ENCODE measurements at places on chromosomes 11 and 22. TPM values are rescaled to one million over a fixed set of nuclear protein-coding genes. Genes with fewer than 3 reads are reported as not detected.

CRACR2B gene
- total RNA-seq = 11.2 TPM

MAP6 gene
- not detected for total RNA-seq

GAS2L1 gene
- total RNA-seq = 8.1 TPM

CRYBB2 gene
- not detected for total RNA-seq

HNRNPUL2 gene
- total RNA-seq = 72.5 TPM

CAVIN3 gene
- 1.4 TPM for total RNA-seq

OR10A2 gene
- total RNA-seq = not detected

RIBC2 gene
- 12.1 TPM for total RNA-seq

OR8H3 gene
- not detected for total RNA-seq

POLD4 gene
- total RNA-seq = 78.2 TPM

PIH1D2 gene
- total RNA-seq = not detected

GRCh38 chr11:68569357-68569756 is 108.8 kb downstream of the PPP6R3 start:
- H3K4me3 ChIP-seq = no peak overlapping the region
- no peak overlapping the region for H3K27ac ChIP-seq
- DNase-seq = no peak
- peaks cover 16% of the 10 kb centered on the region for H3K4me1 ChIP-seq

DNA sequence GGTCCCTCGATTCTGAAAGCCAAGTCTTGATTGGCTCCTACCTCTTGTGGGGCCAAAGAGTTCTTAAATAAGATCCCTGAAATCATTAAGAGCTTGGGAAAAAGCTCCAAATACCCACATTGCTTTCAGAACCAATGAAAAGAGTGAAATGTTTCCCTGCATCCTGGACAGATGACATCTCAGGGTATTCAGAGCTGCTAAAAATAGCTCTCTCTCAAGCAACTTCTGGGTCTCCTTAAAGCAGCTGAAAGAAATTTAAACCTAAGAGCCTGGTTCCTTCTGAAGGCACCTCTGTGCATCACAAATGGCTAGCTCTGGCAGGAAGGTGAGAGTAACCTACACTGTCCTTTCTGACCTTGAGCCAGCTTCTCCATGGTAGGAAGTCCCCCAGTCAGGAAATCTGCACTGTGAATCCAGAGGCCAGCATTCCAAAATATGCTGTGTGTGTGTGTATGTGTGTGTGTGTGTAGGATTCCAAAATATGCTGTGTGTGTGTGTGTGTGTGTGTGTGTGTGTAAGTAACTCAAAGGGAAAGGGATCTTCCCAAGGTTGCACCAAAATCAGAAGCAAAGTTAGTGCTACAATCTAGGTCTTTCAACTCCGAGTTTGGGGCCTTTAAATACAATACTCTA is 50.1 kb downstream of the RELT start:
- DNase-seq = no peak
- no peak overlapping the region for H3K4me3 ChIP-seq
- peaks cover 6% of the 10 kb centered on the region for H3K36me3 ChIP-seq
- H3K4me1 ChIP-seq = peaks cover 10% of the 10 kb centered on the region

- no peaks in the 10 kb centered on the region for H3K36me3 ChIP-seq
- H3K4me3 ChIP-seq = peak overlapping the region; percentile 44
- H3K27ac ChIP-seq = no peak overlapping the region
- no peak for DNase-seq
Measured at GRCh38 chr11:57475191-57475590, 14.9 kb downstream of the RTN4RL2 start.

GRCh38 chr11:105881027-105881426 is 141.0 kb downstream of the MSANTD4 start:
- no peak overlapping the region for H3K27ac ChIP-seq
- H3K4me1 ChIP-seq = no peaks in the 10 kb centered on the region
- DNase-seq = no peak
- H3K36me3 ChIP-seq = no peaks in the 10 kb centered on the region

- DNase-seq = no peak
- no peaks in the 10 kb centered on the region for H3K36me3 ChIP-seq
- H3K27me3 ChIP-seq = peaks cover 15% of the 10 kb centered on the region
- H3K4me3 ChIP-seq = no peak overlapping the region
- no peaks in the 10 kb centered on the region for H3K4me1 ChIP-seq
Measured at GRCh38 chr11:122207505-122207904, 91.5 kb upstream of the BLID start.

GRCh38 chr11:85762226-85762625 is 48.7 kb downstream of the SYTL2 start:
- no peak for DNase-seq
- H3K4me3 ChIP-seq = no peak overlapping the region
- peaks cover 14% of the 10 kb centered on the region for H3K4me1 ChIP-seq
- no peak overlapping the region for H3K27ac ChIP-seq
- peaks cover 13% of the 10 kb centered on the region for H3K36me3 ChIP-seq

DNA sequence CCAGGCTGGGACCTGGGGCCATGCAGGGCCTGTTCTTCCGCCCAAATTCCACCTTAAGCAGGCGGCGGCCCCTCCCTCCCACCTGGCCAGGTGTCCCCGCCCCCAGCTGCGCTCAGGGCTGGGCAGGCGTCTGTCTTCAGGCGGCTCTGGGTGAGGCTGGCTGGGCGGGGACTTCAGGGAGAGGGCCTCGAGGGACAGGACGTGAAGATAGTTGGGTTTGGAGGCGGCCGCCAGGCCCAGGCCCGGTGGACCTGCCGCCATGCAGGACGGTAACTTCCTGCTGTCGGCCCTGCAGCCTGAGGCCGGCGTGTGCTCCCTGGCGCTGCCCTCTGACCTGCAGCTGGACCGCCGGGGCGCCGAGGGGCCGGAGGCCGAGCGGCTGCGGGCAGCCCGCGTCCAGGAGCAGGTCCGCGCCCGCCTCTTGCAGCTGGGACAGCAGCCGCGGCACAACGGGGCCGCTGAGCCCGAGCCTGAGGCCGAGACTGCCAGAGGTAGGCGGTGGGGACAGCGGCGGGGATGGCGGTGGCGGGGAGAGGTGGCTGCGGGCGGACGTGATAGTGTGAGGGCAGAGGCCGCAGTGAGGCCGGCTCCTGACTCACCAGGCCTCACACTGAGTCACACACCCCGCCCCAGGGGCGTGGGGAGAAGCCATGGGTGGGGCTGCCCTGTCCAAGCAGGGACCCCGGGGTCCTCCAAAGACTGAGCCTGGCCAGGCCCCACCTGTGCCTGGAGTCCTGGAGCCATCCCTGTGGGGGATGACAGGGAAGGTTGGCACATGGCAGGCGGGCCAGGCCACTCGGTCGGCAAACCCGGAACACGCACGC is at the start of gene PKP3:
PKP3 (plus strand) TSS at position 176 of the 824 bp plus-strand sequence; CDS start at position 260, 84 bp downstream.
- no peak within 1 kb of the TSS for H3K4me3 ChIP-seq
- DNase-seq = no peak
- no peaks in the 10 kb centered on the region for H3K36me3 ChIP-seq
- H3K4me1 ChIP-seq = no peaks in the 10 kb centered on the region

- peaks cover 44% of the 10 kb centered on the region for H3K4me1 ChIP-seq
- no peak overlapping the region for H3K4me3 ChIP-seq
- H3K27ac ChIP-seq = no peak overlapping the region
- H3K36me3 ChIP-seq = peaks cover 3% of the 10 kb centered on the region
Measured at GRCh38 chr11:12123273-12123672, 12.9 kb downstream of the MICAL2 start.

- H3K36me3 ChIP-seq = no peaks in the 10 kb centered on the region
- no peak overlapping the region for H3K4me3 ChIP-seq
- DNase-seq = no peak
Measured at GRCh38 chr11:116065191-116065895, 561.1 kb upstream of the CADM1 start.

GRCh38 chr11:35892166-35892565 is 51.7 kb upstream of the LDLRAD3 start:
- H3K36me3 ChIP-seq = no peaks in the 10 kb centered on the region
- DNase-seq = no peak
- no peak overlapping the region for H3K27ac ChIP-seq
- no peak overlapping the region for H3K4me3 ChIP-seq

DNA sequence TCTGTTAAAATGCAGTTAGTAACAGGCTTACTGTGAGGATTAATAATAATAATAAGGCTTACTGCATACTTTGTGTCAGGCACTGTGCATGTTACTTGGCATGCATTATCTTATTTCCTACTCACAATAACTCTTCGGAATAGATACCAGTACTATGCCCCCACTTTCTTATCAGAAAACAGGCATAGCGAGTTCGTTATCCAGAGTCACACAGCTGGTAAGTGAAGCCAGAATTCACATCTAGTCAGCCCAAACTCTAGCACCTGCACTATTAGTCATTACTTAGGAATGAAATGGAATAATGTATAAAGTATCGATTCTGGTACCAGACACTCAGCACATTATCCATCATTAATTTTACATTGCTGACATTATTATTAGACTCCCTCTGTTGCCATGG is 155.7 kb upstream of the BLID start:
- DNase-seq = no peak
- no peaks in the 10 kb centered on the region for H3K36me3 ChIP-seq
- peaks cover 2% of the 10 kb centered on the region for H3K27me3 ChIP-seq
- no peak overlapping the region for H3K27ac ChIP-seq
- no peak overlapping the region for H3K4me3 ChIP-seq

DNA sequence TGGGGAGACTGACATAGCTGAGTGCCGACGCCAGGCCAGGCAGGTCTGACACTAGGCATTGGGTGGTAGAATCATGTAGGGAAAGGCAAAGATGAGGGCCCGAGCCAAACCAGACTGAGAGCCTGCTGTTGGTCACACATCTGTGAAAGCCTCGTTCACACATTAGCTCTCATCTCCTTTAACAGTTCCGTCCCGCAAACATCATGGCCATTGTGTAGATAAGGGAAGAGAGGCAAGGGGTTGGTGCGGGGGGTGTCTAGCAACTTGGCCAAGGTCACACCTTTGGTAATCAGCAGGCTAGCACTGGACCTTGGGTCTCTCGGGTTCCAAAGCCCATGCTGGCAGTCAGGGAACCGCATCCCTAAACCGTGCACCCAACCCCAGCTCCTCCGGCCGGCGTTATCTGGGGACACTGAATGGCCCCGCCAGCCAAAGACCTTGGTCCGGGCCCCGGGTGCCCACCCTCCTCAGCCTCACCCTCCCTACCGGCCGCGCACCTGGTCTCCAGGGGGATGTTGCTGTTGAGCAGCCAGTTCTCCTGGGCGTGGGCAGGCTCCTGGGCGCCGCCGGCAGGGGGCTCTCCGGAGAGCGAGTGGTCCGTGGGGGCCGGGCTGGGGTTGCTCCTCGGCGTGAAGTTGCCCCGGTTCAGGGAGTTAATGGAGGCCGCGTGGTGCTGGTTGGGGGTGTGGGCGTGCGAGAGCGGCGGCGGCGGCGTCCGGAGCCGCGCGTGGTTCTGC is 328.3 kb upstream of the NARS2 start:
- no peaks in the 10 kb centered on the region for H3K4me1 ChIP-seq
- no peak overlapping the region for H3K4me3 ChIP-seq
- no peak for DNase-seq
- no peak overlapping the region for H3K27ac ChIP-seq
- H3K36me3 ChIP-seq = no peaks in the 10 kb centered on the region
- peaks cover 7% of the 10 kb centered on the region for H3K27me3 ChIP-seq

DNA sequence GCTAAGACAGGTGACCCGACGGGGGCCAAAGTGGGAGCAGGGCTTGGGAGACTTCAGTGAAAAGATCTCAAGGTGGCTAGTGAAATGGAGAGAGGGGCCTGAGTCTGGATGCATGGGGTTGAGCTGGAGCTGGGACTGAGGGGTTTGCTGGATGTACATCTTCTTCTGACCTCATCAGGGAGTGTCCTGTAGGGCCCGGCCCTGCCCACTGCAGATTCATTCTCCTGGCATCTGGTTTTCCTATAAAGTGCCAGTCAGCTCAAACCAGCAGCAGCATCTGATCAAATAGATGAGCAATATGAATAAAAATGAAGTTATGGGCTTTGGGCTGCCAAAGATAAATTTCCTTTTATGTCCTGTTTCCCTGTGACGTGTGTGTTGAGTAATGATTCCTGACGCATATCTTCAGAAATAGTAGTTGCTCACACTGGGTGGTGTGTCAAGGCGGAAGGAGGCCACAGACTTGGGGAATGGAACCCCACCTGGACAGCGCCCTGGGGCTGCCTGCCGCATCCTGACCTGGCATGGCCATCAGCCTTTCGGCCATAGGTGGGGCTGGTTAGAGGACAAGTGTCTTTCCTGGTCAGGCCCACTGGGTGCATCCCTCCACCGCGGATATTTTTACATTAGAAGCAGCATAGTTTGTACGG is 135.4 kb downstream of the OSBP2 start:
- H3K4me3 ChIP-seq = no peak overlapping the region
- peaks cover 6% of the 10 kb centered on the region for H3K27me3 ChIP-seq
- no peak for DNase-seq

DNA sequence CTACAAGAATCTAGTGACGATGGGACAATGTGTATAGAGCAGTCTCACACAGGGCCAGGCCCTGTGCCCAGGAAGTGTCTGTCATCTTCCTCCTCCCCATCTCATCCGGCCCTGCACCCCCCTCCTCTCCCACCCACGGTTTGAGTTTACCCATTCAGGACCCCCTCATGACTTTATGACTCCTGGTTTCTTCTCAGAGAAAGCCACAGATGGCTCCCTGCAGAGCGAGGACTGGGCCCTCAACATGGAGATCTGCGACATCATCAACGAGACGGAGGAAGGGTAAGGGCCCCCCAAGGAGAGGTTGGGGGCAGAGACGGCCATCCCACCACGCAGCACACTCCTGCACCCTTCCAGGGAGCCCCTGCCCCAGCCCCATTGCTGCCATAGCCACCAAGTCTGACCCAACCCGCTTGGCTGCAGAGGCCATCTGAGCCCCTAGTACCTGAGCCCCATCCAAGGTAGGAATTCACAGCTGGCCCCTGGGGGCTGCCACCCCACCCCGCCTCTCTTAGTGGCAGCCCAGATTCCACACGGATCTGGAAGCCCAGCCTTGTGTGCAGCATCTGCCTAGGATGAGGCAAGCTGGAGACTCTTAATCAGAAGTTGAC is 18.1 kb downstream of the TOM1 start:
- H3K4me1 ChIP-seq = peaks cover 8% of the 10 kb centered on the region
- H3K36me3 ChIP-seq = no peaks in the 10 kb centered on the region
- H3K27ac ChIP-seq = no peak overlapping the region
- no peaks in the 10 kb centered on the region for H3K27me3 ChIP-seq

DNA sequence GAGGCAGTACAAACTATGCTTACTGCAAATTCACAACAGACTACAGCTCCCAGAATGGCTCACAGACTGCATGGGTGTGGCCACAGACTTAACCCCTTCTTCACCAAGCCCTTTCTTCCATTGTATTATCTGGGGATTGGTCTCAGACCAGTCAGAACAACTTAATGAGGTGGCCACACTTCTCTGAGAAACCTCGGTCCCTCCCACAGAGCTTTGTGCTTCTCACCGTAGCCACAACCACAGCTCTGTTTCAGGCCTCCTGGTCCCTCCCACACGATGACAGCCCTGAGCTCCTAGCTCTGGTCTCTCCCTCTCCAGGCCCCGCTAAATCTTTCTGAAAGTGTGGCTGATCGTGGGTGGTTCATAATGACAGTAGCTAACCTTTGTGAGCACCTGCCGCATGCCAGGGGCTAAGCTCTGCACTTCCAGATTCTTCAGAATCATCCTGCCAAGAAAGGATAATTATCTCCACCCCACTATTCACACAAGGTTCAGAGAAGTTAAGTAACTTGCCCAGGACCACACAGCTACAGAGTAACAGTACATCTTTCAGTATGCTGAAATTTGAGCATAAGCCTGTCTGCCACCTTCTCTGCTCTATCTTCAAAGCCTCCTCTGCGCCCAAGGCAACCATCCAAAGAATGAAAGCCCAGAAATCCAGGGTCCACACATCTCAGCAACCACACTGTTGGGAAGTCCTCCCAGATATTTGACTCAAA is 5.4 kb downstream of the PDE2A start:
- no peak overlapping the region for H3K27ac ChIP-seq
- H3K4me3 ChIP-seq = peak overlapping the region; percentile 6
- peaks cover 40% of the 10 kb centered on the region for H3K27me3 ChIP-seq
- peaks cover 9% of the 10 kb centered on the region for H3K4me1 ChIP-seq
- no peaks in the 10 kb centered on the region for H3K36me3 ChIP-seq
